ENCODE measurements at places on chromosomes 7 and 10. TPM values are rescaled to one million over a fixed set of nuclear protein-coding genes. Genes with fewer than 3 reads are reported as not detected.

- no peak for DNase-seq
Observed at GRCh38 chr7:100639995-100640516, 1.3 kb downstream of the TFR2 start.

- DNase-seq: peak; percentile 72
Observed at GRCh38 chr7:76358011-76358480, 745 bp downstream of the YWHAG start.

- DNase-seq: peak; percentile 14
Observed at GRCh38 chr10:30233186-30233959, 115.7 kb downstream of the MTPAP start.

DNA sequence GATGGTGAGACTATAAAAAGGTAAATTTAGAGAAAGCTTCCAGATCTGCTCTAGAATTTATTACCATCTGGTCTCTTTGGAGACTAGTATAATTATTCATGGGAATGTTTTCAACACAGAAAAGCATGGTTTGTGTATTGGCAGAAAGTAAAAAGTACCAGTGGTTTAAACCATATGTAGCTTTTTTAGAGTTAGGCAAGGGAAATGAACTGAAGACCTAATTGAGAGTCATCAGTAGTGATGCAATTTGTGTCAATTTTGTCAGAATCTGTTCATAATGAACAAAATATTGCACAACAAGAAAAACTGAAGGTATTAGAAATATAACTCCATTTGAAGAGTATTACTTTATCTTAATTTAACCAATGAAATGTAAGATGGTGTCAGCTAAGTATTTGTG lies 181.4 kb downstream of the ADK start:
- DNase-seq: no peak

GRCh38 chr7:47570649-47571050 lies 11.3 kb downstream of the TNS3 start:
- peak; percentile 55 for DNase-seq

GRCh38 chr7:112152186-112152585 lies 54.0 kb downstream of the DOCK4 start:
- DNase-seq: no peak

The OR2A12 gene
- total RNA-seq: not detected

- no peak for DNase-seq
Observed at GRCh38 chr7:72435925-72436480, 23.9 kb upstream of the CALN1 start.

The BRAF gene
- total RNA-seq: 43.1 TPM

DNA sequence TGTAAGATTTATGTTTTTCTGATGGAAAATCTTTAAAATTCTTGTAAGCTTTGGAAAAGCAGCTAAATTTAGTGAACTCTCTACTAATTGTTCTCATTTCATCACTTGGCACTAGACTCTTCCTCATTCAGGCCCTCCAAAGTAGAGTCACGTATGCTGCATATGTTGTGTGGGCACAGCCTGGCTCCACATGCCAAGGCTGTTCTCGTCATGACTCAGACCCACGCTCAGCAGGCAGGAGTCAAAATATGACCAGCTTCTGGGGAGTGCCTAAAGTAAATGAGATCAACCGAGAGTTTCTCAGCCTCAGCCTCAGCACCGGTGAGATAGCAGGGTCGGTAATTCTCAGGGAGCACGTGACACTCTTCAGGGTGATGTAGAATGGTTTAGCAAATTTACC lies 1672.9 kb downstream of the REEP3 start:
- no peak for DNase-seq

DNA sequence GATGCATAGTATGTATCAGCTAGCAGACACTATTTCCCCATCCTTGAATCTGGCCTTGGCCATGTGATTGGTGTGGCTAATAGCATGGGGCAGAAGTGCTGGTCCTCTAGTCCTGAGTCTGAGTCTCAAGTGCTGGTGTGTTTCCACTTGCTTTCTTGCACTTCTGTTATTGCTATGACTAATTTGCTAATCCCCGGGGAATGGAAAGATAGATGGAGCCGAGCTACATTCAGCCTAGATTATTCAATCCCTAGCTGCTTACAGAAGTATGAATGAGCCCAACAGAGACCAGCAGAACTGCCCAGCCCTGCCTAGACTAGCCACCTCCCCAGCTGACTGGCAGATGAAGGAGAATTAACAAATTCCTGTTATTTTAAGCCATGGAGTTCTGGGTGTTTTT lies 53.2 kb upstream of the SYPL1 start:
- no peak for DNase-seq

- DNase-seq: no peak
Observed at GRCh38 chr7:18679261-18679660, 183.7 kb downstream of the HDAC9 start.
